Smooth muscle cell of the brain vasculature (primary cell): ENCODE measurements at places on chromosomes 7 and 10.

DNA sequence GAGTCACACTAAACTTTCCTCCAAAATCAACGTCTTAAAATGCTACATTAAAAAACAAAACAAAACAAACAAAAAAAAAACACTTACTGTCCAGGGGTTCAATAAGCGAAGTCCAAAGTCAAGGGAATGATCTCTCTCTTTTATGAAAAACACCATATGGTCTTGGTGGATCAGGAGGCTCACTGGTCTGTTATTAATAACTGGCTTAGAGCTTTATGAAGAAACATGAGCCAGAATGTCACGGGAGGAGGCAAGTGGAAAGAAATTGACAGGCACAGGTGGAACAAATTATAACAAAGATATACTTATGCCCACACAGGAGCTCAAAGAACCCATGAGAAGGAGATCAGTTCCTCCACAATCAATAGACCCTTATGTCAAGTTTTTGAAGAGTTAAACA lies at the start of gene MRLN:
Gene MRLN, minus strand, starts transcription at position 189 of the 400 bp plus-strand sequence.
- no peak for DNase-seq

- DNase-seq: no peak
Measured at GRCh38 chr7:149569025-149569725, 71.6 kb upstream of the ZNF746 start.

GRCh38 chr10:57367412-57367811 lies 900.3 kb downstream of the IPMK start:
- DNase-seq: no peak

GRCh38 chr10:14087566-14087965 lies 243.2 kb downstream of the FRMD4A start:
- no peak for DNase-seq

DNA sequence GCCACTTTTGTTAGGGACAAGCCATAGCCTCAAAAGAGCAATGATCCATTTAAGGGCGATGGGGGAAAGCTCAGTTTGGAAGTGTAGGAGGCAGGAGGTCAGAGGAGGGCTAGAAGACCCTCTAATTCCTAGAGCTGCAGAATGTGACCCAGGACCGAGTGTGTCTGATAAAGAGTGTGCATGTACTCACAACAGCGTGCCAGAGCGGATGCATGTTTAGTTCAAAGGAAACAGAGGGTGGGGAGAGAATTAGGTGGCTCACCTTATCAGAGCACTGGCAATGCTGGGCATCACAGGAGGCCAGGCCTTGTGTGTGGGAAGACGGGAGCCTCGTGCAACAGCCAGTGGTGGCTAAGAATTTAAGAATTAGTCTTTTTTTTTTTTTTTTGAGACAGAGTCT lies 133.9 kb upstream of the COBL start:
- DNase-seq: no peak

DNA sequence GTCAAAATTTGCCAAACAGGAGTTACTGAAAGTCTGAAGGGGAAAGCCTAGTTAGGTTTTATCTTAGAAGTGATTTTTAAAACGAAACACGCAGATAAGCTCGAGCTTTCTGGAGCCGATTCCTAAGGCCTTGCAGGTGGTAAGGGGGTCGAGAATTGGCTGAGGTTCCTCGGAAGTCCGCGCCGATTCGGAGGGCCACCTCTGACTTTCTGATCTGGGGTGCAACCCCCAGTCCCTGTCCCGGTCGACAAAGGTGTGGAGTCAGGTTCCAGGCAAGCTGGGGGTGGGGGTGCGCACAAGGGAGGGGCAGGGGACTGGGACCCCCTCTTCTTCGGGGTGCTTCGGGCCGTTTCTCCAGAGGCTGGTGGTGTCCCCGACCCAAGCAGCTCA lies 701 bp upstream of the CUL1 start:
- no peak for DNase-seq

DNA sequence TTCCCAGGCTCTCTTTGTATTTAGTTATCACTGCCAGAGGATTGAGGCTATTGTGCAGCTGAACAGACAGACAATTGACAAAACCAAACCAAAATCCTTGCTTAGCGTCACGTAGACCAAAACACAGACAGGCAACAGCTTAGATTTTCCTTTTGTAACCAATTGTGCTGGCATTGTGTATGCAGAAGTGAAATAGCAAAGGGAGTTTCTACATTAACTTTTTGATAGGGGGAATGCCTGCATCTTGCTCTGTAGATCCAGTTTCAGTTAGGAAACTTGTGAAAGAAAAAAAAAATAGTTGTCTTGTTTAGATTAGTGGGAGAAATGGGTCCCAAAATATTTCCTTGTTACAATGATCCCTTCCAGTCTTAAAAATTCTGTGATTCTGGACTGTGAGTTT lies 333.8 kb downstream of the BBS9 start:
- DNase-seq: no peak

- no peak for DNase-seq
Measured at GRCh38 chr10:126880926-126881325, 24.3 kb upstream of the DOCK1 start.

DNA sequence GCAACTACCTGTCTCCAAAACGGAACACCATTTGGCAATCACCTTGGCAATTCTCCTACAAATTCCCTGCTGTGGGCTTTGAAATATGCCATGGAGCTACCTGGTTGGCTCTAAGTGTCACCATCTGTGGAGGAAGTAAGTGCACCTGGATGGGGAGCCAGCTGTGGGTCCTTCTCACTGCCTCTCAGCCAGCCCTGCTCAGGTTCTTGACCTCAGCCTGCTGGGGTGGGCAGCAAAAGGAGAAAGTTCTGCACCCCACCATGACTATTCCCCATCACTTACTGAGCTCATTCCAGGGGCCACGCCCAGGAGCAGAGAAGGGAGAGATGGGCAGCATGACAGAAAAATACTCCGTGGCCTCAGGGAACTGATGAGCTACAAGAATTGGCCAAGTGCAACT lies 158.7 kb downstream of the TNS3 start:
- DNase-seq: no peak

DNA sequence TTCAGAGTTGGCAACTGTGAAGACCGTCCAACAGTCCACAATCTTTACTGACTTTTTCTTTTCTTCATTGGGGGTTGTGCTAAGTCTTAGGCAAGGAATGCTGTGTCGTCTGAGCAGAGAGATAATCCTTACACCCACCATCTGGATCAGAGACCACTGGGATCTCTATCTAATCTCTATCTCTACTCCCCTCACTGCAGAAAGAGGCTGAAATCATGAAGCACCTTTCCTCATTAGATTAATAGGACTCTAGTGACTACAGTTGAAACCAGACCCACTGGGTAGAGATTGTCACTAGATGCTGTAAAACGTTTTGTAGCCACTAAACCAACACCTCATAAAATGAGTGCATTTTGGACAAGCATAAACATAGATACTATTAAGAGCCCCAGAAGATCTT lies 387.4 kb upstream of the CELF2 start:
- DNase-seq: no peak

DNA sequence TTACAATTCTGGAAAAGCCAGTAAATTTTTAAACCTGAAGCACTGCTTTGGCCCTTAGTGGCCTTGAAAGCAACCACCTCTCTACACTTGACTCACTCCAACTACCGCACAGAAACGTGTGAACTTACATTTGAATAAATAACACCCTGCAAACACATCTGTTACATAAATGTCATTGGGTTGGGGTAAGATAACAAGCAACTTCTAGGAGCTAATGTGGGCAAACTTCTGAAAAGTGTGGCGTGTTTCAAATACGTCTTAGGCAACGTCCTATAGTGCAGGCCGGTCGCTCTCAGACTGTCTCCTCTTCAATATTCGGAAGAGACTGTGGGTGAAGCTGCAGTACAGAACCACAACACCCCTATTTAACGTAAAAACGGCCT lies 474 bp downstream of the ORC5 start:
- DNase-seq: no peak

GRCh38 chr10:21649454-21649872 lies 115.4 kb downstream of the MLLT10 start:
- no peak for DNase-seq

GRCh38 chr7:117324960-117325359 lies 2.1 kb upstream of the WNT2 start:
- no peak for DNase-seq

DNA sequence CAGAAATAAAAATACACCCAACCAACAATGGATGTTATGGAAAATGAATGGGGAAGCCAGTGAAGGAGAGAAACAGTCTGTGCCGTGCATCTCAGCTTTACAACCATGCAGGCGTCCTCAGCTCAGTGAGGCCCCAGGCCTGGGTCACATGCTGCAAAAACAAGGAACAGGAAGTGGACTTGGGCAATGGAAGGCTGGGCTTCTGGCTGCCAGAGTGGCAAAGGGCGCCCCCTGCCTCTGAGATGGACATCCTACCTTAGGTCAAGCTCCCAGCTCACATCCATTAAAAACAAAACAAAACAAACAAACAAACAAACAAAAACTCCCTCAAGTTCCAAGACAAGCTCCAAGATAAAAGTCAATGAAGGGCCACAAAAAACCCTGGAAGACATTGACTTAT lies 54.7 kb upstream of the AFAP1L2 start:
- DNase-seq: no peak

DNA sequence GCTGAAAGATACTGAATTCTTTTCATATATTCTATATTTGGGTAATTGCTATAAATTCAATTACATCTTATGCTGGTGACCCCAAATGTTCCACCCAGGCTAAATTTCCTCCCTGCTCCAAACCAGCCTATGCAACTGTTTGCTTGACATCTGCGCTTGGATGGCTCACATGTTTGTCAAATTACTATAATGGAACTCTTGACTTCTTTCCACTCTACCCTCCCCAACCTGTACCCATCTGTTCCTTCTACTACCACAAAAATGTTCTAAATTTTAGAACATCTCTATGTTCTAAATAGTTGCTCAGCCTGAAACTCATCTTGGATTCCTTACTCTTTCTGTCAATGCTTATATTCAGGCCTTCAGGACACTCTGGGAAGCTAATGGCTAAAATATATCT lies 249.9 kb upstream of the SMIM30 start:
- no peak for DNase-seq

- no peak for DNase-seq
Measured at GRCh38 chr7:147406521-147407135, 1183.9 kb upstream of the C7orf33 start.

- no peak for DNase-seq
Measured at GRCh38 chr7:322708-323111, 32.7 kb downstream of the FOXL3 start.

DNA sequence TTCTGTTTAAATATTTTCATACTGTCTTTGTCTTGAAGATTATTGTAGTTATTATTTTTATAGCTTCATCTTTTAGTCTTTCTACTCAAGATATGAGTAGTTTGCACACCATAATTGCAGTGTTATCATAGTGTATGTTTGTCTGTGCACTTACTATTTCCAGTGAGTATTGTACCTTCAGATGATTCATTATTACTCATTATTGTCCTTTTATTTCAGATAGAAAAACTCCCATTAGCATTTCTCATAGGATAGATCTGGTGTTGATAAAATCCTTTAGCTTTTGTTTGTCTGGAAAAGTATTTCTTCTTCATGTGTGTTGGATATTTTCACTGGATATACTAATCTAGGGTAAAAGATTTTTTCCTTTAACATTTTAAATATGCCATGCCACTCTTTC lies 646.2 kb upstream of the GRM3 start:
- DNase-seq: no peak

- DNase-seq: no peak
Measured at GRCh38 chr7:111588065-111588433, 25.8 kb upstream of the IMMP2L start.

DNA sequence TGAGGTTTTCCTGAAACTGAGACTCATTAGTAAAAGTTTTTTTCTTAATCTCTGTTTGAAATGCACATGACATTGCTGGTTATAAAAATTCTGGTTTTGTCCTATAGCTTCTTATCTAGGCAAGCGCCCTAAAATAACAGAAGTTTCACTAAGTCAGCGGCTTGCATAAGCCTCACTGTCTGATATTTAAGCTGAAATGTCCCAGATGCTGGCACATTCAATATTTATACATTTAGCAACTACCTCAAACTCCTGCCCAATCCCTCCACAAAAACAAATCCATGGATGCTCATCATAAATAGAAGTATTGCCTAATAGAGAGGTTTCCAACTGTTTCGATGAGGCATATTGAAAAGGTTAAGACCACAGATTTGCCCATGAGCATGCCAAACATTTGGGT lies 83.1 kb upstream of the EGR2 start:
- DNase-seq: no peak

GRCh38 chr10:34169677-34170076 lies 645.4 kb downstream of the PARD3 start:
- DNase-seq: no peak

DNA sequence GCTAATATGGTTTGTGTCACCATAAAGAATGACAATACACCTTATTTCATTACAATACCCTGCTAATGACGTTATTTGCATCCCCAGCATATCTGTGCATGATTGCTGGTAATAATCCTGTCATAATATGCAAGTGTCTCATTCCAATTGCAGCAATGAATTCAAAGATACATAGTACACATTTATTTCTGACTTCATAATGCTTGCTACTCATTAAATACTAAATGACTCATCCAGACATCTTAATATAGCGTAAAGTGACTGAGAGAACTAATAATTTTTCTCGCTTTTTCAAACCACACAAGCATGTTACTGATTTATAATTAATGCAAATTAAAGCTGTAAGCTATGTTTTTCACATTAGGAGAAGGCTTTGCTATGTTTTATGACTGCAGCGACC lies 234.7 kb upstream of the MDFIC start:
- DNase-seq: no peak

GRCh38 chr7:130947792-130948580 lies 214.0 kb upstream of the KLF14 start:
- no peak for DNase-seq

DNA sequence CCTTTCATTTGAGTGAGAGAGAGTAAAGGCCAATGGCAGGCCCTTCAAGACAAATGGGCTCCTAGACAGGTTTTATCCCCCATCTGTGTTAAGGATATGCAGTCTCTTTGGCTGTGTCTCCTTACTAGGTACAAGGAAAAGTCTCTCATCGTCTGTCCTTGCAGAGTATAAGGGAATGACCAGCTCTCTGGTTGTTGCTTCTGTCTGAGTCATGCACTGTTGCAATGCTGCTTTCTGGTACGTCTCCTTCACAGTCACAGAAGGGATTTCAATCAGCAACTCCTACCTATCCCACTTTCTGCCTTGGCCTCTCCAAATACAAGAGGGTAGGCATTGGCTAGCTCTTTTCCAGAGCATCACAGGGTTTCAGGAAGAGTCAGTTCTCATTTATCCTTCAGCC lies 48.1 kb downstream of the CTTNBP2 start:
- no peak for DNase-seq

- no peak for DNase-seq
Measured at GRCh38 chr10:69549959-69550358, 23.3 kb downstream of the NEUROG3 start.

GRCh38 chr7:90064370-90064769 lies 89.9 kb upstream of the STEAP1 start:
- no peak for DNase-seq
